ENCODE measurements at places on chromosomes 6 and 20.
A peak's percentile ranks its signal among the peaks of the same experiment; 100 is the strongest.

GRCh38 chr6:30747300-30747687 is 2.9 kb upstream of the IER3 start:
- DNase-seq, result no peak

- DNase-seq, result no peak
Measured at GRCh38 chr6:39430871-39431523, 108.5 kb upstream of the KCNK16 start.

DNA sequence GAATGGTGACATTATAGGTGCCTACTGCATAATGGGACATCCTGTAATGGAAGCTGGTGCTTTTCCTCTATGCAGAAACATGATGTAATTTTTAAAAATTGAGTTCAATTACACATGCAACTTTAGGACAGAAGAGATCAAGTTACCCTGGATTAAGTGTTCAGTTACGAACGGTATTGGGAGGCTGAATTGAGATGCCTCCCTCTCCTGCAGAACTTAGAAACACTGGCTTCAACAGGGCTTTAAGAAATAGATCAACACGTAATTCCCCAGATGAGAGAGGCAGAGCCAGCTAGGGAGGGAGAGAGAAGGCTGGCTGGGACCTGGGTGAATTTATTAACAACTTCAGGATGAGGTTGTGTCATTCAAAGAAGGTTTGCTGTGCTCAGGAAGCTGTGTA is 232.8 kb downstream of the CDH26 start:
- no peak for DNase-seq

GRCh38 chr6:158256746-158257424 is 55.4 kb upstream of the TULP4 start:
- DNase-seq, result no peak

- no peak for DNase-seq
Measured at GRCh38 chr6:138105446-138105845, 1.8 kb downstream of the PERP start.

DNA sequence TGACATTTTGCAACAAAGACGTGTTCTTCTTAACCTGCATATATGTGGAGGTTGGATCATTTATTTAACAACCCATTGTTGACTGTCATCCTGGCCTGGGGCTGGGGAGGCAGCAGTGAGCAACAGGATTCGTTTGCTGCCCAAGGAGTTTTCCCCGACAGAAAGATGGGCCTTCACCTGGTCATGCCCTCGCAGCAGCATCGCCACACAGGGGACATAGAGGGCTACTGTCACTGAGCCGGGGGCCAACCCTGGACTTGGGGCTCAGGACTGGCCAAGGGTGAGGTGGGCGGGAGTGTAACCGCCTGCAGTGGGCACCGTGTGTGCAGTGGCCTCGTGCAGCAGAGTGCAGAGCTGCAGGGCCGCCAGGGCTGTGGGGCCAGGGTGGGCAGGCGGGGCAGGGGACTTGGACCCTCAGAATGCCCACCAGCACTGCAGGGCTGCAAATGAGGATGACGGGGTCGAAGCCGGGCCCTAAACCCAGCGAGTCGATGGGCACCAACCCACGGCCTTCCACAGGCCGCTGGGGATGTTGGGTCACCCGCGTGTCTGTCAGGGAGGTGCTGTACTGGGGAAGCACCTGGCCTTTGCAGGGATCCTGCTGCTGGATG is 11.8 kb downstream of the DUSP22 start:
- DNase-seq, result no peak

DNA sequence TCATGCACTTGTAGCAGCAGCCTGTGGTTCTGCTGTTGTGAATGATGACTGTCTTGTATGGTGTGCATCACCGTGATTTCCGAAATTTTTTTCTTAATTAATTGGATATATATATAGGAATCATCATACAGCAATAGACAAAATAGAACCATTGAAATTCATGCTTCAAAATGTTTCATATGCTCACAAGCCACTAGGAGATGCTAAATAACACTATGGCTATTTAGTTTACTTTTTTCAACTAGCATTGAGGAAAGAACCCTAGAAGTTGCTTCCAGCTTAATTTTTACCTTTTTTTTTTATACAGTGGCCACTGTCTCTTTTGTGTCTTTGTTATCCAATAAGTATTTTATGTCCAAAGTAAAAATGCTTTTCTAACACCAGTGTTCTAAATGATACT is 485.4 kb downstream of the CDKAL1 start:
- DNase-seq, result no peak

DNA sequence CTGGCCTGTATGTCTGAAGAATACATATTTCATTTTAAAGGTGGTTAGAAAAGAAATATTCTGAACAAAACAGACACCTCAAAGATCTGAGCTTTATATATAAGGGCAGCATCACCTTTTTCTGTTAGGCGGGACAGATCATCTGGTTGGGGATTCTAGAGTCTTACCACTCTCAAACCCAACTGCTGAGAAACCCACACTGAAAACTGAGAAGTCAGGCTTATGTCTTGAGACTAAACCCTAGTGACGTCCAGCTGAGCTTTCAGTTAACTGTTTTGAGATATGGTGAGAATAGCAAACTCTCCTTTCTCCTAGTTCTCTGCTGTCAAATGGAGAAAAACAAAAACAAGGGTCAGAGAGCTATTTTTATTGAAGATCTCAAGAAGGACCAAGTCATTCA is 63.7 kb upstream of the CCN6 start:
- DNase-seq, result no peak

- DNase-seq, result no peak
Measured at GRCh38 chr20:54573838-54574237, 98.4 kb downstream of the DOK5 start.

DNA sequence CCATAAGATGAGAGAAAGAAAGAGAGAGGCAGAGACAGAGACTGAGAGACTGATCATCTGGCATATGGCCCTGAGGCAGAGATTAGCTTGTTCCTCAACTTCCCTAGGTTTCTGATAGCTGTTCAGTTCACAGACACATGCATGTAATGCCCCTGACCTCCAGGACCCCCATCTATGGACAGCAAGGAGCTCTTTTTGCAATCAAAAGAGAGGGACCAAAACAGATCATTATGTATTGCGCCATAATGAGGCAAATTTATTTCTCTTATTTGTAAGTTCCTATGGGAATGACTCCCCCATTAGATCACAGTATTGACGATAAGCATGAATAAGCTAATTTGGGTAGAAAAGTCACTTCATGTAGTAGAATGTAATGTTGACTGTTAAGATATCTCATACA is 25.6 kb downstream of the KCNQ5 start:
- no peak for DNase-seq

GRCh38 chr6:98831057-98831958 is 3.1 kb upstream of the POU3F2 start:
- DNase-seq, result no peak

DNA sequence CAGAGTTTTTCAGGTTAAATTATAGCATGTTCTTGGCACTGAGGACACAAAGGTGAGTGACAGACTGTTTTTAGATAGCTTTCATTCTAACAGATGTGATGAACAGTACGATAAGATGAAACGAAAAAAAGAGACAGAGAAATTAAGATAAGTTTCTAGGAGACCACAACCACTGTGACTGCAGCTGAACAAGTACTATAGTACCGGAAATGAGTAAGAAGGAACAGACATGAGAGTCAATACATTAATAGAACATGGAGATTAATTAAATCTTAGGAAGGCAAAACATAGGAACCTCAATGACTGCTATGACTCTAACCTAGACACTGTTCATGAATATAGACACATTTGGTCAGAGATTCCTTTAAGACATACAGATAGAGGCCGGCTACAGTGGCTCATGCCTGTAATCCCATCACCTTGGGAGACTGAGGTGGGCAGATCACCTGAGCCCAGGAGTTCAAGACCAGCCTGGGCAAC is 40.2 kb downstream of the HBS1L start:
- DNase-seq, result no peak

- DNase-seq, result no peak
Measured at GRCh38 chr6:24974182-24975171, 38.7 kb upstream of the RIPOR2 start.

DNA sequence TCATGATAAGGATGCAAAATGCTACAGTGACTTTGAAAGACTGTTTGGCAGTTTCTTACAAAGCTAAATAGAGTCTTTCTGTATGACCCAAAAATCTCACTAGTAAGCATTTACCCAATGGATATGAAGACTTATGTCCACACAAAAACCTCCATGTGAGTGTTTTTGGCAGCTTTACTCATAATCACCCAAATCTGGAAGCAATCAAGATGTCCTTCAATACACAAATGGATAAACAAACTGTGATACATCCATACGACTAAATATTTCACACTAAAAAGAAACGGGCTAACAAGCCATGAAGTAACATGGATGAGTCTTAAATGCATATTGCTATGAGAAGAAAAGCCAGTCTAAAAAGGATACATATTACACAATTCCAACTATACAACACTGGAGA is 117.2 kb downstream of the PDE10A start:
- DNase-seq, result no peak

- peak; percentile 31 for DNase-seq
Measured at GRCh38 chr20:33689973-33690372, 3.8 kb upstream of the E2F1 start.

- DNase-seq, result no peak
Measured at GRCh38 chr6:139695361-139695760, 320.9 kb upstream of the CITED2 start.

DNA sequence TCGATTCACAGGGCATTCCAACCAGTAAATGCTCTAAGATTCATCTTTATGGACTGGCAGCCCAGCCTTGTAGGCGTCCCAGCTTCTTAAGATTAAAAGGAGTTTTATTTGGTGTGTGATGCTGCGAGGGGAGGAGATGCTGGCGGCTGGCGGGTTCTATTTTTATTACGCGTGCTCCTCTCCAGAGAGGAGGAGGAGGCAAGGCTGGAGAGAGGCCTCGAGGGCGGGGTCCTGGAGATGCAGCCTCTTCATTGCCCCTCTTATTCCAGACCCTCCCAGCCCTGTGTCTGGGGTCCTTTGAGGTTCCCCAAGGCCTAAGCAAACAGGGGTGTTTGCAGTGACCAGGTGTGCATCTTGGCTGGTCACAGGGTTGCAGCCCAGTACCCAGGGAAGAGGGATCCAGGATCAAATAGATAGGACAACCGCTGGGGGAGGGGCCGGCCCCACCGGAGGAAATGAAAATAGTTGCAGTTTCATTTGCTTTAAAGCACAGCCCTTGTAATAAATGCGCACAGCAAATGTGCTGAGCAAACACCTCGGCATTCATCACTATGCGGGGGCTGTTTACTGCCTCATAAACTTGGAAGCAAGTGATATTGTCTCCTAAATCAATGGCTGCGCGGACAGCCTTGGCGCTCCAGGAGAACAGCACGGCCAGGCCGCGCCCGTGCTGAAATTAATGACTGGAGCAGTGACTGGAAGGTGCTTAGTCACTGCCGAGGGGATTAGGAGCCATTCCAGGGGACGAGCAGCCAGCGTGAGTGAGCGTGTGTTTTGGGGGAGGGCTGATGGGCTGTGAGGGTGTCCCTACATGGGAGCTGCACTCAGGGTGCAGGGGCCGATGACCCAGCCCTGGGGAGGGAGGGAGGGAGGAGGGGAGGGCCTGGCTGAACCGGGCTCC is 83.0 kb downstream of the TMEM242 start:
- DNase-seq, result no peak

- DNase-seq, result no peak
Measured at GRCh38 chr6:160882006-160882405, 109.6 kb upstream of the MAP3K4 start.

DNA sequence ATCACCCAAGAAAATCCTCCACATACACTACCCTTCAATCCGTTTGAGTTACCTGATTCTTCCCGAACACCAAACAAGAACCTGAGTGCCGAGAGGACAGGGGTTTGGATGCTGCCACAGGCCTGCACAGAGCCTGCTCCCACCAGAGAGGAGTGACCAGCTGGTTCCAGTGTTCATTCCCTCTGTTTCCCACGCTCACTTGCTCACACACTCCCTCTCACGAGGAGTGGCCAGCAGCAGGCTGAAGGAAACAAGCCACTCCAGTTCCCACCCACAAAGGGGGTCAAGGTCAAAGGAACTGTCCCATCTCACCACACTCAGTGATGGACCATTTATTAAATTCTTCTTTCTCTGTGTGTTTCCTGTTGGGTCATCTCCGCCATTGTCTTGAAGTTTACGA is 97.2 kb upstream of the SNX9 start:
- no peak for DNase-seq

DNA sequence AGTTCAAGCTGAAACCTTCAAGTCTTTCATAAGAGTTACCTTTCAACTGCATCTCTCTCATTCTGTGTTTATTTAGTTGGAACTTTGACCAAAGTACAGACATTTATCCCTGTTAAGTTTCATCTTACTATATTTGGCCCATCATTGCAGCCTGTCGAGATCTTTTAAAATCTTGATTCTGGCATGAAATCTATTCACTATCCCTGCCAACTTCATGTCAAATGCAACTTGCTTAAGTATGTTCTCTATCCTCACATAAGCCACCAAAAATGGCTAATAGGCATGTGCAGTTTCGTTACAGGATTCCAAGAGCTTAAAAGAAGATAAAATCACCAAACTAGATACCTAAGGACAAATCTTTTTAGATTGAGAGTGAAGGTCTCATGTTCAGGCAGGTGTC is 117.5 kb upstream of the KCNQ5 start:
- no peak for DNase-seq

- no peak for DNase-seq
Measured at GRCh38 chr20:44187054-44187771, at the start of gene JPH2. TSS of gene JPH2 (minus strand) at chr20:44187188. CDS start at chr20:44186705, 483 bp downstream.

DNA sequence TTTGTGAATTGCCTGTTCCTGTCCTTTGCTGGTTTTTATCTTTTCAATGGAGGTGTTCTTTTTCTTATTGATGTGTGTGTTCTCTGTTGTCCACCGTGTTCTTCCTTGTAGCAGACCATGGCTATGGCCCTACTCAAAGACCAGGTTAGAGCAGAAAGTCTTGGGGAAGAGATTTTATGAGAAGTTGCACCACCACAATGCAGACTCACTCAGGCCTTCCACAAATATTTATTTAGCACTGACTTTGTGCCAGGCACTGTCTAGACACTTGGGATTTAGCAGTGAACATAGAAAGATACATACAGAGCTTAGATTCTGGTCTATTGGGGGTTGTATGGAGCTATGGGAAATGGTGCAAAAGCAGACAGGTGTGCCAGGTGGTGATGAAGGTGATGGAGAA is 98.8 kb downstream of the DTD1 start:
- DNase-seq, result no peak

Data from stimulated activated CD4-positive, alpha-beta T cell treated with anti-CD3 and anti-CD28 coated beads, Interleukin-15, amount 100 ng/mL, for 1 hour (primary cell).